Cortex of kidney (tissue), 1 donor: ENCODE measurements at places on chromosomes 7 and 10.

- no peak for DNase-seq
These were observed 160.1 kb downstream of the PFKFB3 start for GRCh38 chr10:6362879-6363278.

- DNase-seq: no peak
These were observed 76.1 kb upstream of the KCNMA1 start for GRCh38 chr10:77713521-77714280.

- DNase-seq: no peak
These were observed 41.5 kb upstream of the INSIG1 start for GRCh38 chr7:155256081-155256760.

GRCh38 chr10:69869291-69869961 is 67.7 kb downstream of the COL13A1 start:
- DNase-seq: no peak

GRCh38 chr7:2985866-2986265 is 57.8 kb downstream of the CARD11 start:
- no peak for DNase-seq

- no peak for DNase-seq
These were observed 2.5 kb downstream of the UNC5B start for GRCh38 chr10:71214641-71215559.

- no peak for DNase-seq
These were observed 6.7 kb upstream of the INHBA start for GRCh38 chr7:41709621-41710020.

- DNase-seq: no peak
These were observed 13.5 kb downstream of the GUSB start for GRCh38 chr7:65968256-65969185.

DNA sequence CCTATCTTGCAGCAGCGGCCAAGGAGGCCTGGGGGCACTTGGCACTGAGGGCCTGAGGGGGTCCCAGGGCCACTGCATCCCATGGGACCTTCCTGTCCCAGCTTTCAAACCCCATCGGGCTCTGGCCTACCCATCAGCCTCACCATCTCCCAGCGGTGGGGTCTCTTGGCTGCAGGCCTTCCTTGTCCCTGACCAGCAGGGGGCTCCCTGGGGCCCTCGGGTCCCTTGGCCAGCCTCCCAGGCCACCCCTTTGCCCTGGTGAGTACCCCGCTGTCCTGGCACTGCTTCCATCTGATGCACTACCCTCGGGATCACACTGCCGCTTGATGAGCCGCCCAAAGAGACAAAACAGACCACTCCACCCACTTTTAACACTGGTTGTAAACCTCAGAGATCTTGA is 43.5 kb downstream of the YKT6 start:
- no peak for DNase-seq

- no peak for DNase-seq
These were observed 47.7 kb downstream of the TNRC18 start for GRCh38 chr7:5375925-5376324.

- DNase-seq: no peak
These were observed 30.8 kb downstream of the ZNF438 start for GRCh38 chr10:31000867-31001266.

- no peak for DNase-seq
These were observed 322.4 kb upstream of the GHITM start for GRCh38 chr10:83816942-83817341.

GRCh38 chr10:128907155-128907941 is 559.7 kb upstream of the MGMT start:
- no peak for DNase-seq

GRCh38 chr7:151518105-151518946 is 1.4 kb downstream of the RHEB start:
- no peak for DNase-seq

DNA sequence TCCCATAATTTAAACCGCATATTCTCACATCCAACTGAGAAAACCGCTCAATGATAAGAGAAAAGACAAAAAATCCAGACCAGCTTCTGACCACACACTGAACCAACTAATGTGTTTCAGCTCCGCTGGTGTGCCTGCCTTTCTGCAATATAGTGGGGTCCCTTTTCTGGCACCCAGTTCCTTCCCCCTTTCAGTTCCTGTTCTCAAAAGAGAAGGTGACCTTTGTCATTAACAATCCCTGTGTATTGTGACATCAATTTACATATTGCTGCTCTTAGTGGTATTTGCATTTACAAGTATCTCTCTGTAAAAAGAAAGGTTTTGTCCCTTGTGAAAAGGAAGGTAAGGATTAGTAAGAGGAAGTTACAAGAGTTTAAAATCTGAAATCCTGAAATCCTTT is 1.4 kb downstream of the PPP1R17 start:
- DNase-seq: no peak

- no peak for DNase-seq
These were observed at the start of gene AHR for GRCh38 chr7:17298102-17298839. Gene AHR, plus strand, starts transcription at chr7:17298652. Its CDS starts 613 bp downstream, at chr7:17299265.

DNA sequence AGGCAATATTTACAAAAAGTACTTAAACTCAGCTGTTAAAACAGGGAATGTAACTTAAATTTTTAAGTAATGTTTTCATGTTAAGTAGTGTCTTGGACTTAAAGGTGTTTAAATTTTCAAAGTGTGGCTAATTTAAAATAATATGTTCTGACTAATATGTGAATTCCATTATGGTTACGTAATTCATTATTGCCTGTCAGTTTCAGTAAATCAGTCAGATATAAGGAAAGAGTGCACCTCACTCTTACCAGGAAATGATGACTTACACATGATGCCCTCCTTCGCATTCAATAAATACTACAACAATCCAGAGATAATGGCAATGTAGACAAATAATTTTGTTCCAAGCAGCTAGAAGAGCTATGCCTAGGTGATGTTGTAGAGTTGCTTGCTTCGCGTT is 69.0 kb upstream of the WNT16 start:
- DNase-seq: no peak

DNA sequence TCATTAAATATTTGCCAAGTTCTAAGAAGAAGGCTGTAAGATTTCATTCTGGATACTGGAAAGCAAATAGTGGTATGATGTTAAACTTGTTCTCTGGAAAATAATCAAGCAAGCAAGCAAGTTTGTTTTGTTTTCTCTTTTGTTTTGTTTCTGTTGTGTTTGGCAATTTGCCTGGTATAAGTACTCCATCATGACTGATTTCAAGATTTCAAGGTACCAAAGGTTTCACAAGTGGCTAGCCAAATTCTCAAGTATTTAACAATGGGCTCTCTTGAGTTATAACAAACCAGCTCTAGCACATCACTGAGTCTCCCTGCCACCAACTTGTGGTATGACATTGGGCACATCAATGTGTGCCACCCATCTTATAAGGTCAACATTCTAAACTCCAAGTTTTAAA is 151.7 kb upstream of the IGFBP3 start:
- DNase-seq: no peak

DNA sequence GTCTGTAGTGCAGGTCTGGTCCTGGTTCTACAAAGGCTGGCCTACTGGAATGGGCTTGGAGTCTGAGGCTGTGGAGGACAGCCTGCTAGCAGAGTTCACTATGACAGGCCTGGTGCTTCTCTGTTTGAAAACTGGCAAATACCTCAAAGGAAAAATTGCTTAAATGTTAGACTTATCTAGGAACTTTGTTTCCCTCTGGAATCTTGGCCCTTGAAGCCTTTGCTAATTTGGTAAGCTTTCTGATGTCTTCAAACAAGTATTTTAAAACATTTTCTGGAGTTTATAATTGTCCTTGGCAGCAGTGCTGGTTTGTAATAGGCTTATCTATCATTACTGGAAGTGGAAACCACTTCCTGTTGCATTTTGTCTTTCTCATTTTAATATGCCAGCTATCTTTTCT is 139.7 kb downstream of the TMEM26 start:
- DNase-seq: no peak

DNA sequence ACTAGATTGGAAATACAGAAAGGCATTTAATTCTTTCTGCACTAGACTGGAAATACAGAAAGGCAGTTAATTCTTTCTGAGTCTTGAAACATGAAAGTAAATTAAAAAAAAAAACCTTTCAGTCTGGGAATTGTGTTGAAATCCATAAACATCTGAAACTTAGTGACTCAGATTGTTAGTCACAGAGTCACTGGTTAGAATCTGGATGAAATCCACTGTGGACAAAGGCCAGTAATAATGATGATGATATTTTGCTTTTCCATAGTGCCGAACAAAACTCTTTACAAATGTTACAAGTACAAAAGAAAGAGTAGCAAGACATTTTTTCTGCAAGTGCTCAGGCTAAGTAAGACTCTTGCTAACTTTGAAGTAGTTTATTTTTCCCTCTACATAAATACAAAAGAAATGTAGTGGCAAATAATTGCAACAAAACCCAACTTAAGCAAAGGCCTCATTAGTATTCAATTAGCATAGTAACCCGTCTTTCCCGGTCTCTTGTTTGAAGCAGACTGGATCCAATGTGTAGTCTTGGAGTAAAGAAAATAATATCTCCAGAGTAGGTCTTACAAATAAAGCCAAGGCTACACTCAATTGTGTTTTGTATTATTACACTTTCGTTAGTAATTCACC is 5.8 kb upstream of the PRTFDC1 start:
- DNase-seq: no peak

DNA sequence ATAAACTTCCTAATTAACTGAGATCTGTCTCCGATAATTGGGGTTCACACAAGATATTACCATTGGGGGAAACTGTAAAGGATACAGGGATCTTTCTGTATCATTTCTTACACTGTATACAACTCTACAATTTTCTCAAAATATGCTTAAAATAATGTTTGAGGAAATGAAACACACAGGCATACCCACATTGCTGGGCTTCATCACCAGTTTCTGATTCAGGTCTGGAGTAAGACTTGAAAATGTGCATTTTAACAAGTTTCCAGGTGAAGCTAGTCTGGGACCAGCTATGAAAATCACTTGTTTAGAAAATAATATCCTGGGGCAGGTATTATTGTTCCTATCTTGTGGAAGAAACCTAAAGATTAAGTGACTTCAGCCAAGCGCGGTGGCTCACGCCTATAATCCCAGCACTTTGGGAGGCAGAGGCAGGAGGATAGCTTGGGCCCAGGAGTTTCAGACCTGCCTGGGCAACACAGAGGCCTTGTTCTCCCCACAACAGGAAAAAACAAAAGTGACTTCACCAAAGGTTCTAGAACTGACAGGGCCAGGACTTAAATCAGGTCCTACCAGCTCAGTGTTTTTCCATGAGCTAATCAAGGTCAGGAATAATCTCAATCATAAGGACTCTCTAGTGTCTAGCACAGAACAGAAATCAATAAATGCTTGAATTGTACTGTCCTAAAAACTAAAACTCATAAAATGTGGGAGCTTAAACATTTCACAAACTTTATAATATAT is 12.6 kb downstream of the TOMM7 start:
- no peak for DNase-seq

DNA sequence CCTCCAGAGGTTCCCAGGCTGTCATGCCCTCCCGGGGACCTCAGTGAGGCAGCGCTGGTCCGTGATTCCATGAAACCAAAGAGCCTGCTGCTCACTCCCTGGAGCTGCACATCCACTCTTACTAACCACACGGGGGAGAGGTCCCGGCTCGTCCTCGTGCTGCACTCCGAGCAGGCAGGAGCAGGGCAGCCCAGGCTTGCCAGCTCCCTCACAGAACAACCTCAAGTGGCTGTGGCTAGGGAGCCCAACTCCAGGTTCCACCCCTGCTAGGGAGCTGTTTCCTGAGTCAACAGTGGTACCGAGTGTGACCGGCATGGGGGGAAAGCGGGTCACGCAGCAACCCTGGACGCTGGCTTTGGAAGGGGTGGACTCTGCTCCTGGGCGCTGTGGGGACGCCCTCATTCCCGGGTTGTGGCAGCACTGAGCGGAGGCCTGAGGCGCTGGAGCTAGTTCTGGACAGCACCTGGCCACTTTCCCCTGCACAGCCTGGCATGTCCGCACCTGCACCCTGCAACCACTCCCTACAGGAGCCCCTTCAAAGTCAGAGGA is 27.9 kb upstream of the PPP2R2D start:
- DNase-seq: no peak
